ENCODE measurements at places on chromosomes 4 and X.
A peak's percentile ranks its signal among the peaks of the same experiment; 100 is the strongest.

DNA sequence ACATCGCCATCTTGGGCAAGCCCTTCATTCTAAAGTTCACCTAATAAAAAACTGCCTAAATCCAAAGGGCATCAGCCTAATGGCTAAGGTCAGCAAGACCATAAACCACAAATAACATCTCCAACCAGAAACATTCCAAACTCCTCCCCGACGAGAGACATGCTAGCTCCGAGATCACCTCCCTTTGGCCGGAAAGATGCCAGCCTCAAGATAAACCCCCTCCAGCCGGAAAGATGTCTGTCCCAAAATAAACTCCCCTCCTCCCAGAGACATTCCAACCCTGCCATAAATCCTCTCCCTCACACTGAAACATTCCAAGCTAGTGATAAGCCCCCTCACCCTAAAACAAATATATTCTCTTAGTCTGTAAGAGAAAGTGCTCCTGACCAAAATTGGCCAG lies 13.3 kb upstream of the DYNLT3 start:
- no peak for DNase-seq

DNA sequence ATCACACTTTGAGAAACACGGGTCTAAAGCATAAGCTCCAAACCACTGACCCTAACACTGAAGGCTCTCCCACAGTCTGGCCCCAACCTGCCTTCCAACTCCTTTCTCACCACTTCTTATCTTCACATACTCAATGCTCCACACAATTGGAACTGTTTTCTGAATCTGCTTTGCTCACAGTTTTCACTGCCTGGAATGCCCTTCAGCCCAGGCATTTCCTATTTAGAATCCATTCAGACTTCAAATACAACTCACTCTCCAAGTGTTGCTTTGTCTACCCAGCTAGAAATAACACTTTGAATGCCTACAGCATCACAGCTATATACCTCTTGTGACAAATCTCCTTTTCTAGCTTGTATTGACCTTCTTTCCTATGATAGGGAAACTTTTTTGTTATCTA lies 10.2 kb downstream of the OTUD4 start:
- no peak for DNase-seq

- no peak for DNase-seq
These were observed 52.2 kb downstream of the IL1RAPL1 start for GRCh38 chrX:28639451-28639850.

DNA sequence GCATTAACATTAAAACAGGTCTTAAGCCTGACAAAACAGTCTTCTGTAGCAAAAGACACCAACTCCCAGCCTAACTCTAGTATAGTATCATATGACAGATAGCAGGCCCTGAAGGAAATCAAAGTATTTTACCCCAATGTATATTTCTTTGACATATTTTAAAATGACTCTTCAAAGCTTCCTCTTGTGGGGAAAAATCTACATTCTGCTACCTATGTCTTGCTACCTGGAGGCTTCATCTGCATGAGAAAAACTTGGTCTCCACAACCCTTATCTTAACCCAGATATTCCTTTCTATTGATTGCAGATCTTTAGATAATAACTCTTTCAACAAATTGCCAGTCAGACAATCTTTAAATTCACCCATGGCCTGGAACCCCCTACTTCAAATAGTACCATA lies 1620.4 kb downstream of the PCDH7 start:
- DNase-seq, result no peak

DNA sequence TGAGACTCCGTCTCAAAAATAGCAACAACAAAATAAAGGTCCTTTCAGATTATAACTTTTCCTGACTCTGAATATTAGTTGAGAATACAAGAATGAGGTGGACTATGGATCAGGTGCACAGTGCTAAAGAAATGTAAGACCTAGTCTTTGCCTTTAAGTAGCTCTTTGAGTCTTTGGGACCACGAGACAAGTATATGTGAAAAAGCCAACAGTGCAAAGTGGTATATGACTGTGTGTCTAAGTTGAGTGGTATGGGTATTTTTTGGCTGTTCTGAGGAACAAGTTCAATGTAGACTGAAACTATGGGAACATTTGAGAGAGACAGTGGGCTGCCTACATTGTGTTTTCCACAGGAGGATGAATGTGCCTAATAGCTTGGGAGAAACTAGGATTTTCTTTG lies 2.8 kb downstream of the GAB1 start:
- no peak for DNase-seq

GRCh38 chrX:11363069-11363594 lies 69.9 kb downstream of the AMELX start:
- DNase-seq, result no peak

GRCh38 chrX:44952329-44953027 lies 79.5 kb downstream of the KDM6A start:
- DNase-seq, result no peak

DNA sequence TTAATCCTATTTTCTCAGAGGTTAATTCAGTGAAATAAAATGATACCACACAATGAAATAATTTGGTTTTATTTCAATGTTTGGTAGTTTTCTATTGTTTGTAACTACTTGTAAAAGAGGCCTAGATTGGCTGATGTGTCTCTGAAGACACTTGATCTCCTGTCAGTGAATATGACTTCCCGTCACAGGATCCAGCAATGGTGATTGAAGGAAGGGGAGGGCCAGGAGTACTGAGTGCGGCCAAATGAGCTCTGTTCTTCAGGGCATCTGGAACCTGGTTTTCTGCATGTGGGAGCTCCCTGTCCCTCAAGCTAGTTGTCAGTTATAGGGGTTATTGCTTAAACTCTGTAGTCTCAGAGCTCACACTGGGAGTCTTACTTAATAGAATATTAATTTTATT lies 86.5 kb upstream of the OTUD4 start:
- no peak for DNase-seq

DNA sequence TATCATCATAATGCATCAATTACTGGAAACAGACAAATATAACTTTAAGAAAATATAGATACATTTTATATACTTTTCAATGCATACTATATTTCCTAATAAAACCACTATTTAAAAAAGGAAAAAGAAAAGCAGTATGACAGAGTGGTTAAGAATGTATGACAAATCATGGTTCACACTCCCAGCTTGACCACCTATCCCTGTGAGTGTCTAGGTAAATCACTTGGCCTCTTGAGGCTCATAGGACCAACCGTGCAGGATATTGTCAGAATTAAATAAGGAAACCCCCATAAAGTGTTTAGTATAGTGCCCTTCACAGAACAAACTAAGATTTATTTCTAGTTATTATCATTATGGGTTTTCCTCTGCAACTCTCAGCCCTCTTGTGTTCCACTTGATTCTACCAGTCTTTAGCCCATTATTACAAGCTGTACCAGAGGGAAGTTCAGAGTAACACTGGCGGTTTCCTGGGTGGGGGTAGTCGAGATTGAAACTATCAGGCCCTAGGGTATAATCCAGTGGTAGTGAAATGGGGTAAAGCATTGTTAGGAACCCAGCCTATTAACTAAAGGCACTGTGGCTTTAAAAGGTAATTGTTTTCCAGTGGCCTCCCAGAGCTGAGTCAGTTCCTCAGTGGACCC lies 55.5 kb upstream of the PAK3 start:
- DNase-seq, result no peak

- no peak for DNase-seq
These were observed 50.2 kb downstream of the ZNF827 start for GRCh38 chr4:145888393-145888792.

GRCh38 chr4:6327220-6327917 lies 57.7 kb downstream of the WFS1 start:
- DNase-seq, result peak; percentile 66

- DNase-seq, result no peak
These were observed 2.3 kb upstream of the SOWAHD start for GRCh38 chrX:119755981-119756533.

- no peak for DNase-seq
These were observed 180.4 kb upstream of the FAT1 start for GRCh38 chr4:186904101-186904500.

GRCh38 chrX:14073556-14073955 lies 43.9 kb upstream of the GEMIN8 start:
- no peak for DNase-seq

- no peak for DNase-seq
These were observed 18.5 kb upstream of the TET2 start for GRCh38 chr4:105128208-105128607.

DNA sequence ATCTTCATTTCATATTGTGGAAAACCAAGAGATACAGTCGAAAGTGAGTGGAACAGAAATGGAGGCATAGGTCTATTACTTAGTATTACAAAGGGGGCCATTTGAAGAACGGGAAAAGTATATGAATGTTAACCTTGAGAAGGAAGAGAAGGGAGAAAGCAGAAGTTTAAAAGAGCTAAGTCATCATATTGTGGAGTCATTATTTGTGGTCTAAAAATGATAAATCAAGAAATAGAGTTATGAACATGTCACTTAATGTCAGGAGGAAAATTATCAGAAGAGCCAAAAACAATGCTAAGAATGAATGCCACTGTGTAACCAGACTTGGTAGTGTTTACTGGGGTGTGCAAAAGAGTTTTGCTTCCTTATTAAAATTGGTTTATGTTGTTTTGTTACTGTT lies 589.5 kb upstream of the LCORL start:
- DNase-seq, result no peak

Measured in activated T-helper 1 cell treated with Interleukin-2 at 50 U/mL for 16 hours (primary cell).